Pons (tissue), 1 donor: ENCODE measurements at places on chromosomes 12 and 14.

DNA sequence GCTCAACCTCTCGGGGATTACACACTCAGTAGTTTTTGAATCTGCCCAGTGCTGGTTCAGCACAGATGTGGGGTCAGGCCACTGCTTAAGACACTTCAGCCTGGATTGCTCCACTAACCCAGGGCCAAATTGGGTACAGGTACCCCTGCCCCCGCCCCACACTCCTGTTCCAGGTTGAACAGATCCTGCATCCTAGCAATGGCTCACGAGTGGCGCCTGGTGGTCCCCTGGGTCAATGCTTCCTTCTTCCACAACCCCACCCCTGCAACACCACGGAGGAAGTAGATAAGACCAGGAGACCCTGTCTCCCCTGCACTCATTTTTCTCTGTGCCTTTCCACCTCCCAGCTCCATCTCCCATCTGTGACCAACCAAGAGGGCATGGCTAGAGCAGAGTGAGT, 108.4 kb downstream of the ESRRB start:
- DNase-seq, result no peak

GRCh38 chr12:28963554-28963953, 185.5 kb upstream of the FAR2 start:
- peak; percentile 12 for DNase-seq

- no peak for DNase-seq
These were observed 20.3 kb upstream of the PPP1R1A start for GRCh38 chr12:54608769-54609168.

GRCh38 chr14:76312821-76313220, 63.1 kb upstream of the ESRRB start:
- no peak for DNase-seq

DNA sequence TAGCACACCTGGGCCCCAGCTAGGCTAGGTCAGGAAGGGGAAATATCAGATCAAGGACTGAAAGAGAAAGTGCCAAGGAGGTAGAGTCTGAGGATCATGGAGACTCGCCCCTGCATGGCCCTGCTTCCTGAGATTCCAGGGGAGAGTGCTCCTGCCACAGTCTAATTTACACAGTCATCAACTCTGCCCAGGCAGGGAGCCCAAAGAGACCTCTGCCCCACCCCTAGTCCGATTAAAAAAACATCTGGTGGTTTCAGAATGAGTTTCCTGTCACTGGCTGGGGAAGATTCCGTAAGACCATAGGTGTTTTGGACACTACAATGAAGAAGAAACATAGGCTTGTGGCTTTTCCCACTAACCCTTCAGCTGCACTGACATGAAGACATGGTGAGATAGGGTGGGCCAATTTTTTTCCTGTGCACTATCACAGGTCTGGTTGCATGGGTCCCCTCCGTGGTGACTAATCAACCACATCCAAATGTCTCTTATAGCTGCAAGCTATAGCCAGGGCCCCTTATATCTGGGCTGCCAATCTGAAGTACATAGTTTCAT, 31.5 kb upstream of the GZMB start:
- no peak for DNase-seq

GRCh38 chr12:112971248-112971647, 7.1 kb upstream of the OAS2 start:
- DNase-seq, result no peak

GRCh38 chr14:84209031-84209430, 1320.9 kb upstream of the FLRT2 start:
- no peak for DNase-seq

GRCh38 chr12:56461235-56462159, 6.9 kb upstream of the SPRYD4 start:
- DNase-seq, result no peak

DNA sequence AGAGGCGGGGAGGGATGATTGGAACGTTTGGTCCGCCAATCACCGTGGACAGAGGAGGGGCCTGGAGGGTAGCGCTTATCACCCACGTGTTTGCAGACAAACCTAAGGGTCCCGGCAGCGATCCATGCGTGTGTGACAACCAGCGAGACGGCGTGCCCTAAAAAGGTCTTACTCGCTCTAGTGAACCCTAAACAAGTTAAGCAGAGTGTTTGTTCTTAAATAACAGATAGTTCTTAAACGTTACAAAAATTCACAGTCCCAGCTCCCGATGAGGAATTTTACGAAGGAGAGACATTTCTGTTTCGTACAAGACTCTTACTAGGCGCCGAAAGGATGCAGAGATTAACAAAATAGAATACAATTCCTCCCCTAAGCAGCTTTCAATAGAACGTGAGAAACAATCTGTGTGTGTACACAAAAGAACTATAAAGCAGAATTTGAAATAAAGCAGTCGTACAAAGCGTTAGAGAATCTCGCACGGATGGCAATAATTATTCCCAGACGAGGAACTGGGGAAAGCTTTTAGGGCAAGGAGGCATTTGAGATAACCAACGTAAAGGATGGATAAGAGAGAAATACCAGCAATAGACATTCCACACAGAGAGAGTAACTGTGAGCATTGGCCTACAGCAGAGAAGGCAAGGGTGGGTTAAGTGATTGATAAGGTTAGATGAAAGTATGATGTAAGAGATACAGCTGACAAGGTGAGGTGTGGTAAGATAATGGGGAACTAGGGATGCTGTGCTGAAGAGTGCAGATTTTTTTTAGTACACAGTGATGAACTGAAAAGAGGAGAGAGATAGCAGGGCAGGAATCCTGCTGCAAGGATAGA, 831 bp upstream of the RPS6KA5 start:
- no peak for DNase-seq

- no peak for DNase-seq
These were observed 243.0 kb upstream of the TMTC1 start for GRCh38 chr12:30026621-30027234.

DNA sequence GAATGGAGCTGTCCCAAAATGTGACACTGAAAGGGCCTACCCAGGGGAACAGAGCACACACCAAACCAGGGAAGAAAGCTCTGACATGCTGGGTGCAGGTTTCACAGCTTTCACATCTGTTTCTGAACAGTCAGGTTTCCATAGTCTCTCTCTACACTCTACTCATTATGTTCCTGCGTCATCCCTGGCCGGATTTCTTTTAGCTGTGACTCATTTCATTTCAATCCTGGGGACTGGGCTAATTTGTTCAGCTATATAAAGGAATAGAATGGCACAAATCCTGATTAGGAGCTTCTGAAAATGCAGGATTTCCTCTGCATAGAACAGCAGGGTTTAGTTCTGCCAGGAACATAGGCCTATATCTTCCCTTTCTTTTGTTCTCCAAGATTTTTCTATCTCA, 649.8 kb downstream of the RPS29 start:
- DNase-seq, result peak; percentile 21

DNA sequence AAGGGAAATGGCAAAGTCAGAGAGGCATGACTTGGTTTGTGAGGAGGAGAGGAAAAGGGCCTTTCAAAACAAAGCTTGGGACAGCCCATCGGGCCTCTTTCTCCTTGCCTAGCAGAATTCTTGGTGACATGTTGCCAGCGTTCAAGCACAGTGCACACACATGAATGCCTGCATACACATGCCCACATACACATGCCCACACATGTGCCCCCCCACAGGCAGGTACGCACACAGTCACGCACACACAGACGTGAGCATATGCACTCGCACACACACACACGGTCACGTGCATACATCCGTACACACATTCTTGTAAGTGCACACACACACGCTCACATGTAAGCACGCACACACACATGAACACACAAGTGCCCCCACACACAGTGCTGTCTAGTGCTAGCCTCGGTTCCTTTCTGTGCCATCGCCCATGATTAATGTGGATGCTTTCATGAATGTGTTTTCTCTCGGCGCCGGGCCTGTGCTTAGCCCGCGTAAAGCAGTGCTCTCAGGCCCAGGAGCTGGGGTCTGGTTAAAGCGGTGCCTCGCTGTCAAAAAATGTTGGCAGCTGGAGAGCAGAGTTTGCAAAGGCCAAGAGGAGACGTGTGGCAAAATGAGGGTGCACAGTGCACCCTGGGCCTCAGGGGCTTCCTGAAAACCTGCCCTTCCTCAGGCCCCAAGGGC, 328.8 kb upstream of the DIO3 start:
- DNase-seq, result no peak

GRCh38 chr12:126772171-126772864, 1494.7 kb upstream of the TMEM132C start:
- no peak for DNase-seq

- DNase-seq, result no peak
These were observed 35.9 kb downstream of the SLC11A2 start for GRCh38 chr12:50990147-50990727.

- DNase-seq, result no peak
These were observed 13.3 kb downstream of the SPIC start for GRCh38 chr12:101488469-101488868.

- no peak for DNase-seq
These were observed 73.7 kb downstream of the RMST start for GRCh38 chr12:97536353-97536752.

DNA sequence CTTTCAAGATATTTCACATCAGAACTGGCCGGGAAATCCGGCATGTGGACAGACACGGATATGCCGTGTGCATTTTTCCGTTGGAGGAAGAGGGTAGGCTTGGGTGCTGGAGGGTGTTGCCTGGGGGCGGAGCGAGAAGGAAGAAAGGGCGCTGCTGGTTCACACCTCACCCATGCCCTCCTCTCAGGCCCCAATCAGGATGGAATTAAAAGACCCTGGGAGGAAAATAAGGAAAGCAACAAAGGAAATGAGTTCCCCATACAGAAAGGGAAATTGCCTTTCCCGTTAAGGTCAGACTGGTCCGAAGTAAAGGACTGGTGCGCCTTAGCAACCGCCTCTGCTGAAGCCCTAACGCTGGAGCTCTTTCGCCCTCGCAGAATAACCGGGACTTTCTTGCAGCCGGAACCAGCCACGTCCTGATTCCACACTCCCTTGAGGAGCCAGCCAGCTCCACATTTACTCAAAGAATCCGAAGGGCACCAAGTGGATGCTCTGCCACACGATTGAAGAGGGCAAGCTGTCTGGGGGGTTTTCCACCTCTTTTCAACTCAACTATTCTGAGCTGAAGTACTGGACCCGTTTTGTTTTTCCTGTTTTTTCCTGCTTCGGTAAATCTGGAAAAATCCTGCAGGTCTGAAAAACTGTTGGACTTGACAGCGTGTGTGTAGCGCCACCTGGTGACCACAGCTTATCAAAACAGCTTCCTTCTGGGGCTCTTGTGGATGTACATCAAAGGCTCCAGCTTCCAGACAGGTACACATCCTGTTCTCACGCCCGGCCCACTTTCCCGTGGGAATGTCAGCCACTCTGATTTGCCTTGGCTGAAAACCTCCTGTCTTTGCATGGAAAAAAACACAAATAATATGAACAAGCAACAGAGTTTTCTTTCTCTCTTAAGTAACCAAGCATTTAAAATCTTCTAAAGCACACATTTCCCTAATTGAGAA, 37.6 kb upstream of the BCL2L14 start:
- DNase-seq, result peak; percentile 90

DNA sequence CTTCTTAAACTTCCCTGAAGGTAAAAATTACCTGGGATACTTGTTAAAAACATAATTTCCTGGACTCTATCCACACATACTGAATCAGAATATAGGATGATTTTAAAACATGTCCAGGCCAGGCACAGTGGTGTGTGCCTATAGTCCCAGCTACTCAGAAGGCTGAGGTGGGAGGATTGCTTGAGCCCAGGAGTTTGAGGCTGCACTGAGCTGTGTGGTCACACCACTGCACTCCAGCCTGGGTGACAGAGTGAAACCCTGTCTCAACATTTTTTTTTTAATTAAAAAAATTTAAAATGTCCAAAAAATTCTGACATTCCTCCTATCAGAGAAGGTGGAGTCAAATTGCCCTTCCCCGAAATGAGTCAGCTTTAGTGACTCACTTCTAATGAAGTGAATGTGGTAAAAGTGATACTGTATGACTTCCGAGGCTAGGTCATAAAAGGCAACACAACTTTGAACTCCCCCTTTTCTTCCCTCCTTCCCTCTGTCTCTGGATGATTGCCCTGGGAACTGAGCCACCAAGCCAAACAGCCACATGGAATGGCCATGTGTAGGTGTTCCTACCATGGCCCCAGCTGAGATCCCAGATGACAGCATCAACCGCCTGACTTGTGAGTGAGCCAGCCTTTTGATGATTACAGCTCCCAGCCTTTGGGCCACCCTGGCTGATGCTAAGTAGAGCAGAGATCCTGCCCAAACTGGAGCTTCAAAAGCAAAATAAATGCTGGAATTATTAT, 36.3 kb downstream of the LIMA1 start:
- DNase-seq, result no peak

GRCh38 chr14:85412756-85413155, 117.2 kb upstream of the FLRT2 start:
- no peak for DNase-seq

- no peak for DNase-seq
These were observed 14.2 kb upstream of the MYO1A start for GRCh38 chr12:57063991-57064685.

DNA sequence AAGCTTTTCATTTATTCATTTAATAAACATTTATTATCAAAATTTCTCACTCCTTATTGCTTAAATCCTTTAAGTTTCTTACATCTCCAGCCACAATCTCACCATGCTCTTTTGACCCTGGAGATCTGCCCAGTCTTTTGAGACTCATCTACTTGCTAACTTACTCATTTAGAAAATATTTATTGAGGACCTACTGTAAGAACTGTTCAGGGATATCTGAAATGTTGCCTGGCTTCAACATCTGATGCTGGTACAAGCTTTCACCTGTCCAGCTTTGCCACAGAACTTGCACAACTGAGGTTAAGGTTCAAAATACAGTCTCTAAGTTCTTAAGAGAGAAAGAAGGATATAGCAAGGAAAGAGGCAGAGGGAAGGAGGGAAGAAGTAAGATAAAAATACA, 17.5 kb upstream of the GXYLT1 start:
- DNase-seq, result no peak
